Effector memory CD8-positive, alpha-beta T cell (primary cell): ENCODE measurements at places on chromosomes 4 and X.

GRCh38 chrX:25015486-25016360, at the start of gene ARX:
Gene ARX, minus strand, starts transcription at chrX:25015965. Its CDS starts 228 bp downstream, at chrX:25015737.
- no peak within 1 kb of the TSS for H3K27ac ChIP-seq
- H3K36me3 ChIP-seq = peaks cover 10% of the 10 kb centered on the region
- peak within 1 kb of the TSS; percentile 61 for H3K4me3 ChIP-seq
- peaks cover 47% of the 10 kb centered on the region for H3K27me3 ChIP-seq
- DNase-seq = no peak

GRCh38 chr4:105186701-105187161, 40.1 kb downstream of the TET2 start:
- no peaks in the 10 kb centered on the region for H3K27me3 ChIP-seq
- peaks cover 3% of the 10 kb centered on the region for H3K36me3 ChIP-seq

- DNase-seq = no peak
- no peak overlapping the region for H3K27ac ChIP-seq
- H3K4me1 ChIP-seq = peaks cover 6% of the 10 kb centered on the region
- peaks cover 34% of the 10 kb centered on the region for H3K27me3 ChIP-seq
- H3K36me3 ChIP-seq = no peaks in the 10 kb centered on the region
Measured at GRCh38 chr4:112817933-112818593, 181.1 kb downstream of the LARP7 start.

DNA sequence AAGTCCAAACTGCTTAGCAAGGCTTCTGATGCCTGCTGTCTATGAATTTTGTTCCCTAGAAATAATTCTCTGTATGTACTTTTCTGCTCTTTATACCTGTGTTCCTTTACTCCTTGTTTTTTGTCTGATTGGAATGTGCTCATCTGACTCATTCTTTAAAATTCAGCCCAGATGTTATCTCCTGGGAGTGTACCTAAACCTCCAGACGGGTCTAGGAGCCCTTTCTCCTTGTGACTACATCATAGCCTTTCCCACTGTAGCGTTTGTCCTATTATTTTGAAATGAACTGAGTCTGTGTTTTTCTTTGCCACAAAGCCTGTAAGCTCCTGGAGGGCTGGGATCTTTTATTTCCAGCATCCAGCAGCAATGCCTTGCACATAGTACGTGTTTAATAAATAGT, 26.3 kb downstream of the POLA1 start:
- peaks cover 17% of the 10 kb centered on the region for H3K36me3 ChIP-seq
- no peak for DNase-seq
- H3K27me3 ChIP-seq = no peaks in the 10 kb centered on the region
- H3K4me1 ChIP-seq = no peaks in the 10 kb centered on the region

DNA sequence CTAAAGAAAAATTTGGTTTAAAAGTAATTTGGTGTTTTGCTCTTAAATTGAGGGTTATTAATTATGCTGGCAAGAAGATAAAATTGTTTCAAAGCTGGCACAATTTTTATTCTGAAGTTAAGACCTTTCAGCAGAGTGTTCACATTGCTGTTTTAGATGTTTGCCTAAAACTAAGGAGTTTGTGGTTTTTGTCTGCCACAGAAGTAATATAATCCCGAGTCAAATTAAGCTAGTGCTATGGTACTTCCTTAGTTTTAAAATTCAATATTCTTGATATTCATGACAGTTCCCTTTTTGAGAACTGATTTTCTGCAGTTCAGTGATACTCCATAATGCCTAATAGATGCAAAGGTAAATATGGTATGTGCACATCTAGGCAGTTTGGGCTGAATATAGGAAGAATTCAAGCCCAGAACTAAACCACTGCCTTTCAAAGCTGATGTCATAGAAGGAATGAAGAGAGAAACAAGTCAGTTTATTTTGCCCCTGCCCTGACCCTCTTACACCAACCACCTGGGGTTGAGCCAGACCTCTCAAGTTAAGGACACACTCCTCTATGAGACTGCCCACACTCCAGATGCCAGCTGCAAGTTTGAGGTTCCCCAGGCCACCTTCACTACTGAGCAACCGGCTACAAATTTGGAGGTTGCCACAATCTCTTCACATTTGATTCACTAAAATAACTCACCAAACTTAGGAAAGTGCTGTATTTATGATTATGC, 32.1 kb upstream of the VEGFC start:
- no peaks in the 10 kb centered on the region for H3K36me3 ChIP-seq
- DNase-seq = no peak
- H3K27me3 ChIP-seq = no peaks in the 10 kb centered on the region
- no peaks in the 10 kb centered on the region for H3K4me1 ChIP-seq

- H3K27me3 ChIP-seq = no peaks in the 10 kb centered on the region
- H3K4me1 ChIP-seq = peaks cover 19% of the 10 kb centered on the region
- peak overlapping the region; percentile 99 for H3K27ac ChIP-seq
Measured at GRCh38 chrX:102154900-102155805, 624 bp downstream of the BEX5 start.

GRCh38 chr4:153169776-153170175, 34.5 kb upstream of the TRIM2 start:
- peaks cover 65% of the 10 kb centered on the region for H3K27me3 ChIP-seq
- DNase-seq = no peak
- no peaks in the 10 kb centered on the region for H3K36me3 ChIP-seq
- no peak overlapping the region for H3K27ac ChIP-seq
- H3K4me1 ChIP-seq = no peaks in the 10 kb centered on the region

DNA sequence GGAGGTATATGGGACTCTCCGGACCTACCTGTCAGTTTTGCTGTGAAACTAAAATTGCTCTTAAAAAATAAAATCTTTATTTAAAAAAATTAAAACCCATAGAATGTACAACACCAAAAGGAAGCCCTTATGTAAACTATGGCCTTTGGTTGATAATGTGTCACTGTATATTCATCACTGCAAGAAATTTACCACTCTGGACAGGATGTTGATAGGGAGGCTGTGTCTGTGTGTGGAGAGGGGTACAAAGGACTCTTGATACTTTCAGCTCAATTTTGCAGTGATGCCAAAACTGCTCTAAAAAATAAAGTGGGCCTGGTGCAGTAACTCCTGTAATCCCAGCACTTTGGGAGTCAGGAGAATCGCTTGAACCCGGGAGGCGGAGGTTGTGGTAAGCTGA, 2.9 kb upstream of the ZMYM3 start:
- no peaks in the 10 kb centered on the region for H3K27me3 ChIP-seq
- DNase-seq = no peak
- H3K27ac ChIP-seq = no peak overlapping the region
- H3K4me1 ChIP-seq = peaks cover 10% of the 10 kb centered on the region
- H3K36me3 ChIP-seq = peaks cover 20% of the 10 kb centered on the region

- peaks cover 12% of the 10 kb centered on the region for H3K4me1 ChIP-seq
- DNase-seq = no peak
- no peaks in the 10 kb centered on the region for H3K36me3 ChIP-seq
- no peak overlapping the region for H3K27ac ChIP-seq
- H3K4me3 ChIP-seq = no peak overlapping the region
Measured at GRCh38 chr4:81499840-81500239, 28.1 kb upstream of the RASGEF1B start.
